ENCODE measurements at places on chromosomes 7 and 10.

DNA sequence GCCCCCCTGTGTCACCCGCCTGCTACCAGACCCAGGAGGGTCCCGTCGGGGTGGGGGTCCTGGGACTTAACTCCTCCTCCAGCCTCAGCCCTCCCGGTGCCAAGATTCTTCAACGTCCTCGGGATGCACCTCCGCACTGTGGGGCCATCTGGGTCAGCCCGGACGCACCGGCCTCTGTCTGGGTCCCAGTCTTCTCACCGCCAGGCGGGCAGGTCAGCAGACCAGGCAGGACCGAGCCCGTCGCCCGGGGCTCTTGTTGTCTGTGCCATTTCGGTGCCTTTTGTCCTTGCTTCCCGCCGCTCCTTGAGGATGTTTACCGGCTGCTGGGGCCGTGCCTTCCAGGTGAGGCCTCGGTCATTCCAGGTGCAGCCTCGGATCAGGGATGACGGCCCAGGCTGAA, 32.1 kb upstream of the PSMG3 start:
- no peak for DNase-seq

DNA sequence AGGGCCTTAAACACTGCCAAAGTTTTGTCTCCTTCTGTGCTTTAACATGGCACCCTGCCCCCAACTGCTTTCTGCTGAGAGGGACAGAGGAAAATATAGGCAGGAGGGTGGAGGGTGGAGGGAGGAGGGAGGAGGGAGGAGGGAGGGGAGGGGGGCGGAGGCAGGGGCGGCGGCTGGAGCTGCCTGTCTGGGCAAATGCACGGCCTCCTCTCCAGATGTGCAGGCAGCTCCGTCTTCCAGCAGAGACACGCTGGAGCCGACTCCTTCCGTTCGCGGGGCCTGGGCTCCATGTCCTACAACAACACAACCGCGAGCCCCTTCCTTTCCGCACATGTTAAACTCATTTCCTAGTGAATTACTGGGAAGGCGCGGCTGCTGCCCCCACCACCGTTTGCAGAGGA, 14.2 kb downstream of the EBF3 start:
- no peak for DNase-seq

DNA sequence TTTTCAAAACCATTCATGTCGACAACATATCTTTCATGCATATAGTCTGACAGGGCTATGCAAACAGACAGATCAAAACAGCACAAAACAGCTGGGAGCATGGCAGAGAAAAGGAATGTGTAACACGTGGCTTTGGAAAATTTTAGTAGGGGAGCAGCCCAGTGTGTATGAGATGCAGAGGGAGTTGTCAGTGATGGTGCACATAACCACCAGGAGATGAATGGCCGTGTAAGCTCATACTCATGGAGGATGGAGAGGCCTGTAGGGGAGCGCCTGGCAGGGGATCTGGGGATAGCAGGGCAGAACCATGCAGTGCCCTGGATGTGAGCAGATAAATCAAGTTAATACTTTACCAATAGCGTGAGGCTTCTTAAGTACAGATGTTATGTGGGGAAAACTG, 45.7 kb downstream of the RHOBTB1 start:
- no peak for DNase-seq

GRCh38 chr10:33134011-33134751, 176.2 kb upstream of the ITGB1 start:
- peak; percentile 67 for DNase-seq

GRCh38 chr7:18125476-18125875, 97.8 kb upstream of the PRPS1L1 start:
- DNase-seq: no peak

DNA sequence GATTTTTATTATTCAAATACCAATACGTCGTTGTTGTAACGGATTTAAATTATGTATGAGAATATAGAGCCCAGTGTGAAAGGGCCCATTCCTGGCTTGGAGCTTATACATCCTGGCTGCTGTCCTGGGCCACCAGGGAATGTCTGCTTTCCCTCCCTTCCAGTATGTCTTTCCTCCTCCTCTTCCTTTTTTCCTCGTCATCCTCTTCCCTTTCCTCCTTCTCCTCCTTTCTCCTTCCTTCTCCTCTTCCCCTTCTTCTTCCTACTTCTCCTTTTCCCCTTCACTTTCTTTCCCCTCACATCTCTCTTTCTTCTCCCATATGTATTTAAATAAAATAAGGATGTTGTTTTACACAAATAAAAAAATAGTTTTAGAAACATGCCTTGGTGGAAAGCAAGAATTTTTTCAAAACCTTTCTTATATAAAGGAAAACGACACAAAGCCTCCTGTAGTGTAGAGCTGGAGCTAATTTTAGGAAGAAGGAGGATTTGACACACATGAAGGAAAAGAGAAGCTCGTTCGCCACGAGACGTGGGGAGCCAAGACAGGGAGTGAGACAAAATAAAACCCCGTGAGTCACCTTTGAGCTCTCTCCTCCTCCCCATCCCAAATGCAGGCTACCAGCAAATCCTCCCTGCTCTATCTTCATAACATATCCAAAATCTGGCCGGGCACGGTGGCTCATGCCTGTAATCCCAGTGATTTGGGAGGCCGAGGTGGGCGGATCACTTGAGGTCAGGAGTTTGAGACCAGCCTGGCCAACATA, 301.1 kb upstream of the LYZL1 start:
- no peak for DNase-seq

DNA sequence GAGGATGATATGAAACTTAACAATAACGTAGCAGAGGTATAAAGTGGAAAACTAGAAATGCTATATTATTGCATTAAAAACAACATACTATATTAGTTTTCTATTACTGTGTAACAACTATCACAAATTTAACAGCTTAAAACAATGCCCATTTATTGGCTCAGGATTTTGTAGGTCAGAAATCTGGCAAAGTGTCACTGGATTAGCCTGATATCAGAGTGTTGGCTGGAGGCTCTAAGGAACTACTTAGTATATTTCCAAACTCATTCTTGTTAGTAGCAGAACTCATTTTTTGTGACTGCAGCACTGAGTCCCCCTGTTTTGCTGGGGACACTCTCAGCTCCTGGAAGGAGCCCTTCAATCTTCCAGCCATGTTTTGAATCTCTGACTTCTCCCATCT, 306.8 kb downstream of the ETV1 start:
- DNase-seq: no peak

DNA sequence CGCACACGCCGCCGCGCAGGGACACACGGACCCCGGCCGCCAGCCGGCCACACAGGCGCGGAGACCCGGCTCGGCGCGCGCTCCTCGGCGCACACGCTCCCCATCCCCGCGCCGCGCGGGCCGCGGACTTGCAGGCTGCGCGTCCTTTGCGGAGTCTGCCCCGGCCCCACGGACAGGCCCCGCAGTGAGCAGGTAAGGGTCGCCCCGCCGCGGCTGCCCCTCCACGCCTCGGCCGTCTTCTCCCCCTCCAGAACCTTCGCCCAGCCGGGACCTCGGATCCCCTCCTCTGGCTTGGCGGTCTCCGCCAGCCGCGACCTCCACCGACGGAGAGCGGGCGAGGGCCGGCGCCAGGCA, 356 bp downstream of the ADCYAP1R1 start:
- DNase-seq: no peak

- DNase-seq: no peak
Observed at GRCh38 chr10:44966129-44966815, 6.7 kb downstream of the RASSF4 start.

GRCh38 chr7:155285833-155286232, 11.8 kb upstream of the INSIG1 start:
- DNase-seq: no peak

DNA sequence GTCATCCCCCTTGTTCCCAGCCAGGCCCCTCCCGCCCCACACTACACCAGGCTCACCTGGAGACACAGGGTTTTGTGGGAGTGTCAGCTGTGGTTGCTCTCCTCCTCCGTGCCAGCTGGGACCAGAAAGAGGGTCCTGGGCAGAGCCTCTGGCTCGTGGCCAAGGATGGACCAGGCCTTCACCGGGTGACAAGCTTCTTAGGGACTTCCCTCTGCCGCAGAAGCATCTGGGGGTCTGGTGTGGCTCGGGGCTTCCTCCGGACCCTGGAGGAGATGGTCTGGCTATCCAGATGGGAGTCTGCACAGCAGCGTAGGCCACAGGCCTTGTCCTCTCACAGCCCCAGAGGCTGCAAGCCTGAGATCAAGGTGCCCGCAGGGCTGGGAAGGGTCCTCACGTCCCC, 63.8 kb upstream of the CFAP46 start:
- DNase-seq: no peak

GRCh38 chr7:91876391-91877133, 3.9 kb downstream of the MTERF1 start:
- DNase-seq: no peak

GRCh38 chr7:76409537-76409936, at the start of gene SSC4D:
Gene SSC4D (minus strand): TSS chr7:76409697. CDS start chr7:76404439, 5,258 bp downstream.
- no peak for DNase-seq

DNA sequence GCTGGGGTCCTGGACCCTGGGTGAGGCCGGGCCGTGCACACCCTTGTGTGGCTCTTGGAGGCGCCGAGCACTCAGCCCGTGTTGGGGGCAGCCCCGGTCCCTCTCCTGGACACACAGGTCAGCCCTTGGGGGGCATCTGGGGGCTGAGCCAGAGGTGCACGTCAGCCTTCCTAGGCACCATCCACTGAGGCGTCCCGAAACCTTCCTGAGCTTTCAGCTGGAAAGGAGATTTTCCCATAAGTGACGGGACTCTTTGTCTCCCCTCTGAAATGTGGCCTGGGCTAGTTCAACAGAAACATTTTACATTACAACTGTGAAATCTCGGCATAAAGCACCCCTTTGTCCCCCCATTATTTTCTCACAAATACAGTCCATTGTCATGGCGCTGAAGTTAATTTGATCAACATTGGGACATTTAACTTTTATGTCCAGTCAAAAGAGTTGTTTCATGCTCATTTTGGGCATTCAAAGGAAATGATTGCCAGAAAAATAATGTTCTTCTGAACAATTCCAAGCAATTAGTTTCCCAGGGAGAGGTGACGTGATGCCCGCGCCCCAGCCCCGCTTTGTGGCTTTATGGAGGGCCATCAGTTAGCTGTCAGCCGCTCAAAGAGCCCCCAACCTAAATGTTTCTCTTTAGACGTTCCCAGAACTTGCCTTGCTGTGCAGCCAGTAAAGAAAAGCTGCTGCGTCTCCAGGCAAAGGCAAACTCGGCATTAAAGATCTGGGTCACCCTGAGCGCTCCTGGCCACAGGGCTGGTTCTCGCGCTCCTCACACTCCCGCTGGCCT, 70.8 kb downstream of the NKX6-2 start:
- DNase-seq: no peak

GRCh38 chr7:140631602-140632001, 9.0 kb downstream of the DENND2A start:
- DNase-seq: no peak

DNA sequence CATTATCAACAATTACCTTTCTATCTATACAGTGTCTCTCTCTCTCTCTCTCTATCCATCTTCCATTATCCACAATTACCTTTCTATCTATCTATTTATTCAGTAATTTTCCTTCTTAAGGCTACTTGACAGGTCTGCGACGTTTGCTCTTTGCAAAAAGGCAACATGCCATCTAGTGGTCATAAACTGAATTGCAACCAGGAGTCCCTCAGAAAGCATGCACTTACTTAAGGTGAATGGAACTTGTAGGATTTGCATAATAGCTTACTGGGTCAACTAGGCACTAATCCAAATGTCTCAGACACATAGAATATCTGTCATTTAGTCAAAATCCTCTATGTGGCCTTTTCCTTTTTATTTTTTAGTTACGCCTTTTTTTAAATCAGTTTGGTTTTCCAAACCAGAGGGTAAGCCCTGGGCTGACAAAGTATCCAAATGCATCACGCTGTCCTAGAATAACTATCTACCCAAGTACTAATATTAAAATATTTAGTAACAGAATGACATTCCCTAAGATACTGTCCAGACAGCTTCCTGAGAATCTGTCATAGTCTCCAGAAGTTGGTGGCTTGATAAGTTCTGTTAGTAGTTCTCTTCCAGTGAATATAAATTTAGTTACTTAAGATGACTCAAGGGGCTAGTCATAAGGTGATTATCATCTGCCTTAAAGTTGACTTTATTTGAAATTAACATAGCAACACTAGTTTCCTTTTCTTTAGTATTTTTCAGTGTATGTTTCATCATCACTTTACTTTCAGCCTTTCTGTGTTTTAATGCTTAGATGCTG, 208.3 kb downstream of the PPP1R3A start:
- peak; percentile 62 for DNase-seq

GRCh38 chr7:130853503-130854279, 119.7 kb upstream of the KLF14 start:
- no peak for DNase-seq

- DNase-seq: no peak
Observed at GRCh38 chr7:71595176-71595575, 463.2 kb downstream of the GALNT17 start.

DNA sequence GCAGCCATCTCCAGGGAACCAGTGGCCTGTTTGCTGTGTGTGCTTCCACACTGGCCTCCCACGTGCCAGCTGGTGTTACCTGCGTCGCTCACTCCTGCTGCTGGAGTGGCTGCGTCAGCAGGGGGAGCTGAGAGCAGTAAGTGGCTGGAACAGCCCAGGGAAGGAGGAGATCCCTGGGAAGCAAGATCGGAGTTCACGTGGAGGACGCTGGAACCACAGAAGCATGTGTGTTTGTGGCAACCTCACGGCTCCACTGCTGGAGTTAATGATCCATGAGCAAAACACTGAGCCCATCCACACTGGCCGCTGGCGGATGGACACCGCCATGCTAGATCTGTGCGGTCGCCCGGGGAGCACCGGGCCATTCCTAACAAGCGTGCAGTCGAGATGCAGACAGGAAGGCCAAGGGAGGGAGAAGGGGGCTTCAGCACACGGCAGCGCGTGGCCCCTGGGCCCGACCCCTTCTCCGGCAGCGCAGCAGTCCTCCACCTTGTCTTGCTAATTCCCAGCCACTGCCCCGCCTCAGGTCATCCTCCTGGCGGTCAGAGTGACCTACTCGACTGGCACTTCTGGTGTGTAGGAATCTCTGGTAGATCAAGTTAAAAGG, 68.5 kb upstream of the EEPD1 start:
- no peak for DNase-seq

DNA sequence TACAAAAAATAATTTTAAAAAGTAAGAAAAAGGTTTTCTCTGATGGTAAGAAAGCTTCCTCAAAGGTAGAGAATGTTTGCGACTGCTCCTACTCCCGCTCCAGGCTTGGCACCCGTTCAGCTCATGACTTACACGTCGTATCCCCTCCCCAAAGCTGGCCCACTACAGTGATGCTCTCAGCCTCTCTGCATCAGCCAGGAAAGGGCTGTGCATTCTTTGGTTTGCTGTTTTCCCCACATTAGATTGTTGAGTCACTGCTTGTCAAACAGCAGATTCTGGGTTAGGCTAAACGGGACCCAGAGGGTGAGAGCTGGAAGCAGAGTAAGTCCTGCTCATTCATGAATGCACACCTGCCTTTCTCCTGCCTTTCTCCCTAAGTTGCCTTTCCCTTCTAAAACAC, 54.7 kb upstream of the NMT2 start:
- no peak for DNase-seq

- DNase-seq: no peak
Observed at GRCh38 chr7:64775289-64775688, 18.9 kb upstream of the ZNF138 start.

Measured in activated CD8-positive, alpha-beta T cell treated with anti-CD3 and anti-CD28 coated beads, Interleukin-2, amount 10 ng/mL, durations not matched to agents 7 days and 5 days (primary cell).